ENCODE measurements at places on chromosomes 1 and 21. TPM values are rescaled to one million over a fixed set of nuclear protein-coding genes. Genes with fewer than 3 reads are reported as not detected.
A peak's percentile ranks its signal among the peaks of the same experiment; 100 is the strongest.

The CCDC18 gene
- total RNA-seq: 4.3 TPM

The MCOLN2 gene
- 0.52 TPM for total RNA-seq

The OR10Z1 gene
- not detected for total RNA-seq

The HMCN1 gene
- 1.9 TPM for total RNA-seq

The PLA2G2D gene
- total RNA-seq: 0.20 TPM

- ATAC-seq: peak; percentile 77
Observed at GRCh38 chr1:195550071-195550862, 1058.0 kb downstream of the KCNT2 start.

- no peak for ATAC-seq
Observed at GRCh38 chr1:232225336-232226131, 404.4 kb downstream of the SIPA1L2 start.

DNA sequence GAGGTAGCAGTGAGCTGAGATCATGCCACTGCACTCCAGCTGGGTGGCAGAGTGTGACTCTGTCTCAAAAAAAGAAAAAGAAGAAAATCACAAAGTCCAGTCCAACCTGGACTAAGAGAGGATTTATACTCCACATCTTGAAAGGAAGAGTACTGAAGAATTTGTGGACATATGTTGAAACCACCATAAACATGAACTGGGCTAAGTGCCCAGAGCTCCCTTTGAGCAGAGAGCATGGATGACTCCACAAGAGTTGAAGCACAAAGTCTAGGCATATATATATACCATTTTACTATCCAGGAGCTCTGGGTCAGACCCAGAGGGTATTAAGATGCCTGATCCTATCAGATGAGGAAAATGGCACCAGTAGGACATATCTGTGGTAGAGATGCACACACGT is 86.6 kb downstream of the OMA1 start:
- ATAC-seq: no peak

DNA sequence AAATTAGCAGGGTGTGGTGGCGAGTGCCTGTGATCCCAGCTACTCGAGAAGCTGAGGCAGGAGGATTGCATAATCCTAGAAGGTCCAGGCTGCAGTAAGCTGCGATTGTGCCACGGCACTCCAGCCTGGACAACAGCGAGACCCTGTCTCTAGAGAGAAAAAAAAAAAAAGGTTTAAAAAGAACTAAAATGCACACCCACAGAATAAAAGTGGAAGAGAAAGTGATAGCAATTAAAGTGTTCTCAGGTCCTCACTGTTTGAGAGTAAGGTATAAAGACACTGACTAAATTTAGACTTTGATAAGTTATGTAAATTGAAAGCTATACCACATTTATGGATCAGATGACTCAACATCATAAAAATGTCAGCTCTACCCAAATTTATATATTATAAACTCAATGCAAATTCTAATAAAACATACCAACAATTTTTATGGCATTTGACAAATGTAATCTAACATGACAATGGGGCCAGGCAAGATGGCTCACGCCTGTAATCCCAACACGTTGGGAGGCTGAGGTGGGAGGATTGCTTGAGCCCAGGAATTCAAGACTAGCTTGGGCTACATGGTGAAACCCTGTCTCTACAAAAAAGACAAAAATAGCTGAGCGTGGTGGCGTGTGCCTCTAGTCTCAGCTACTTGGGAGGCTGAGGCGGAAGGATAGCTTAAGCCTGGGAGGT is 11.8 kb downstream of the ZBTB17 start:
- ATAC-seq: no peak

DNA sequence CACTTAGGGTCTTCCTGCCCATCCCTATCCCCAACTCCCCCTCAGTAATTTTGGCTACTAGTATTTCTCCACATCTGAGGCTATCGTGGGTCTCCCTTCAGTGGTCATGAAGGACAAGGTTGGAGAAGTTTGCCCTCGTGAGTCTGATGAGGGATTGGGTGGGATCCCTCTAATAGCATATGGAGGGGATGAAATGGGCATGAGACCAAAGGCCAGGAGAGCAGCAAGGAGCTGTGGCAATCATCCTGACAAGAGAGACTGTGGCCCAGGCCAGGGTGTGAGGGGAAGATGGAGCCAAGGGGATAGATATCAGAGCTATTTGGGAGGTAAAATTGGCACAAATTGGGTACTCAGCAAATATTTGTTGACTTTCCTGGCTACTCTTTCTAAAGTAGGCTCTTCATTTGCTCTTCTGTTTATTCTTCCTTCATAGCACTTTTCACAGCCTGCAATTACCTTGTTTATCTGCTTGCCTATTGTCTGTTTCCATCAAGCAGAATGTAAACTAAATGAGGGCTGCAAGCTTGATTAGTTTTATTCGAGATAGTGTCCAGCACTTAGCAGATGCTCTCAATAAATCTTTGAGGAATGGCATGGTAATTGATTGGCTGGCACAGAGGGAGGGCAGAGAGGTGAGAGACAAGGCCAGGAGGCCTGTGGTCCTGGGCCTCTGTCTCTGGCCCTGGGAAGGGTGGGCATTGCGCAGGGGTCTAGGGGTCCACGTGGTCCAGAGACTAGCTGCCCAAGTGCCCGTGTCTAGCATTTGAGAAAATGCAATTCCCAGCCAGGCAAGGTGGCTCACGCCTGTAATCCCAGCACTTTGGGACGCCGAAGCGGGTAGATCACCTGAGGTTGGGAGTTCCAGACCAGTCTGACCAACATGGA is 1.5 kb upstream of the PLK3 start:
- no peak for ATAC-seq

GRCh38 chr1:108071601-108072000 is 106.6 kb upstream of the VAV3 start:
- no peak for ATAC-seq

DNA sequence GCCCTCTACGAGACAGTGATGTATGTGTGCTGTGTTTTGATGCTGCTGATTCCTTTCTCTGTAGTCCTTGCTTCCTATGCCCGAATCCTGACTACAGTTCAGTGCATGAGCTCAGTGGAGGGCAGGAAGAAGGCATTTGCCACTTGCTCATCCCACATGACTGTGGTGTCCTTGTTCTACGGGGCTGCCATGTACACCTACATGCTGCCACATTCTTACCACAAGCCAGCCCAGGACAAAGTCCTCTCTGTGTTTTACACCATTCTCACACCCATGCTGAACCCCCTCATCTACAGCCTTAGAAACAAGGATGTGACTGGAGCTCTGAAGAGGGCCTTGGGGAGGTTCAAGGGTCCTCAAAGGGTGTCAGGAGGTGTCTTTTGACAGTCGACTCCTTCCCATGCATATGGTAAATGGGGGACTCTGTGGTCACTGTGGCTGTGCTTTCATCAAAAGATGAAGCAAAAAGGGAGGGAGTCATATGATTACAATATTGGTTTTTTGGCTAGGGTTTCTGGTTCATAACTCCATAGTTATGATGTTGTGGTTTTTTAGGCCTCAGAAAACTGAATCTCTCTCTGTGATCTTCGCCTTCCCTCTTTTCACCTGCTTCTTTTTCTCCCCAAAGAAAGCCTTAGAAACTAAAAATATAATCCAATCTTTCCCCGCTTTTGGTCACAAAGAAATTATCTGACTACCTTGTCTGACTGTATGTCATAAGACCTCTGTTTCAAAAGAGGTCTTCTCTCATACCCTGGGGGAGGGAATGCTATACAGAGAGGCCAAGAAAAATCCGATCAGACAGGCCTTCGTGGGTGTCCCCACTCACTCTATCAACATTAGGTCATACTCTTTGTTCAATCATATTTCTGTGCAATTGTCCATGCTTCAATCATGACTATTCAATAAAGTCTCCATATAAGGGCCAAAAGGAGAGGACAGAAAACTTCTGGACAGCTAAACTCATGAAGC is 4.2 kb downstream of the OR2T1 start:
- ATAC-seq: no peak

GRCh38 chr1:58611861-58612385 is 34.9 kb upstream of the TACSTD2 start:
- ATAC-seq: peak; percentile 23

DNA sequence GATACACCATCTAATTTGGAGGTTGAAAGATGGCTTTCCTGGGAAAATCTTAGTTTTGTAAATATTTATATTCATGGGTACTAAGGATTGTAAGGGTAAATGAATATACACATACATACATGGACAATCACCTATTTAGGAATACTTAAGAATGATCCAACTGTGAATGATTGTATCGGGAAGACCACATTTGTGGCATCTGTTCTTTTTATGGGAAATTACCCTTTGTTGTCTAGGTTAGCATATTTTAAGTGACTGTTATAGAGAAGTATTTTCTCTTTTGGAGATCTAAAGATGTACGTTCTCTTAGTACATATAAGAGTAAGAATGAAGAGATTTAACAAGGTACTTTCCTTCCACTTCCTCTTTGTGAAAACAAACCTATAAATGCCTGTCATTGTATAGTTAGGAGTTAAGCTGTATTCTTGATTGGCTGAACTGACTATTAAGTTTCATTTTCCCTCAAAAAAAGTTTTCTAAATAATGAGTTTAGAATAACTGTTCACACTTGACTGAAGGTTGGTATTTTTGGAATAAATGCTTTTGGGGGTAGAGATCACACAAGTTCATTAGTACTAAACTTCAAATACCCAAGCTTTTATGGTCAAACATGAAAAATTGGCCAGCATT is 26.7 kb downstream of the SNX7 start:
- no peak for ATAC-seq

- ATAC-seq: no peak
Observed at GRCh38 chr1:206135248-206135647, 18.1 kb upstream of the AVPR1B start.

DNA sequence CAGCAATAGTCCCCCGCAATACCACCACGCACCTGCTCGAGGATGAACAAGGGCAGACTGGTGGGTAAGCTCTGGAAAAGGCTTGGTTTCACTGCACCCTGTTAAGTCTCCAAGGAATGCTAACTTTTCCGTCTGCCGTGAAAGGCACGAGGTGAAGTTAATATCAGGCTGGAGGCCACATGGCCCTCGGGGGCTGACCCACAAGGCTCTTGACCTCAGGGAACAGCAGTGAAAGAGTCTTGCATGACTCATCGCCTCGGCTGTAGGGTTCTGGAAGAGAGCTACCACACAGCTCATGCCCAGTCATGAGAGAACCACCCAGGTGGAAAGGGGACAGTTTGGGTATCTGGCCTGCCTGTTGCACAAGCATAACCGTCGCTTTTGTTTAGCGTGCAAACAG is 24.7 kb downstream of the SCCPDH start:
- ATAC-seq: no peak

- no peak for ATAC-seq
Observed at GRCh38 chr21:37415939-37416338, 49.4 kb downstream of the DYRK1A start.

DNA sequence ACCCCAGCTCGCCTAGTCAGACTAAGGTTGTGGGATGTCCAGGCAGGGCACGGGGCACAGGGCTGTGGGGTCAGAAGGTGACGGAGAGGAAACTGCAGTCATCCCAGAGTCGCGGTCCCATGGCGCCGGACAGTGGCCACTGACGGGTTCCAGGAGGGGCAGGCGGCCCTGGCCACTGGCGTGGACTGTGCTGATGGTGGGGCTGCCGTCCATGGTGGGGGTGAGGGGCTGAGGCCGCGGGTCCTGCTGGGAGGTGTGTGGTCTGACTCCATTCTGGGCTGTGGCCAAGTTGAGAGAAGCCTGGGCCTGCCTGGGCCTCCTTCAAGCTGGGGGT is 32.0 kb downstream of the PCNT start:
- ATAC-seq: peak; percentile 5

- peak; percentile 84 for ATAC-seq
Observed at GRCh38 chr21:35614396-35614921, 445.9 kb downstream of the SETD4 start.

DNA sequence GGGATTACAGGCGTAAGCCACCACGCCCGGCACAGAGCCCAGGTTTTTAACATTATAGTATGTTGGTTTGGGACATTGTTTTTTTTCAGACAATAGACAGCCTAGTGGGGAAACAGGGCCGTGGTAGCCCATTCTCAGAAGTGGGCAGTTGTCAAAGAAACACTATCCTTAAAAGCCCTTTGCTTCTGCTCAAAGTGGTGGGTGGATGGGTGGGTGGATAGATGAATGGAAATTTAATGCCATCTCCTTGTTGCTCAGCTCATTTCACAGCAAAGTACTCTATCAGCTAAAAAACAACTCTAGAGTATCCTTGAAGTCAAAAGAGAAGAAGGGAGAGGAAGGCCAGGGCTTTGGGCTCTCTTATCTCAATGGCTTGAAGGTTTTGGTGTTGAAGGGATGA is 137.8 kb downstream of the RRAGC start:
- ATAC-seq: no peak

DNA sequence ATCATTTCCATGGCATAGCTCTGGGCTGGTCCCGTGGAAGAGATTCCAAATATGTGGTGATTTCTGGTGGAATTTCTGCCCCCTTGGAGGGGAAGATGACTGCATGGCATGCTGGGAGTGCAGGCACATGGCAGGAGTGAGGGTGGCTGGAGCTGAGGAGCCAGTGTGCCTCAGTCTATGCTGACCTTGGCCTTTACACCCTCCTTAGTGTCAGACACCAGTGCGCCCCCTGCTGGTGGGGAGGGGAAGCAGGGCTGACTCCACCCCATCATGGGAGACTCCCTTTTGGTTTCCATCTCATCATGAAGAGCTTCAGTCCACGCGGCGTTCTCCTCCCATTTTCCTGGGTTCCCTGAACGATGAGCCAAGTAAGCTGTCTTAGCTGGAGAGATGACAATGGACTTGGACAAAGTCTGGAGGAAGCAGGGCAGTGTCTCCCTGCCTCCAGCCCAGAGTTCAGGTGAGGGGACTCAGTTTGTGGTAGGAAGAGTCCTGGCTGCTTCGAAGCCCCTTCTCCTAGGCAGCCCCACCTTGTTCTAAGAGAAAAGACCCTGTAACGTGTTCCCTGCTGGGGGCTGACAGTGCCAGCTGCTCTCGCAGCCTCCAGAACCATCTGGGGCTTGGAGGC is 10.3 kb downstream of the ALX3 start:
- ATAC-seq: peak; percentile 40
